Omental fat pad (tissue), 4 donors: ENCODE measurements at places on chromosomes 16 and 17. TPM values are rescaled to one million over a fixed set of nuclear protein-coding genes. Genes with fewer than 3 reads are reported as not detected.
A peak's percentile ranks its signal among the peaks of the same experiment; 100 is the strongest.

DNA sequence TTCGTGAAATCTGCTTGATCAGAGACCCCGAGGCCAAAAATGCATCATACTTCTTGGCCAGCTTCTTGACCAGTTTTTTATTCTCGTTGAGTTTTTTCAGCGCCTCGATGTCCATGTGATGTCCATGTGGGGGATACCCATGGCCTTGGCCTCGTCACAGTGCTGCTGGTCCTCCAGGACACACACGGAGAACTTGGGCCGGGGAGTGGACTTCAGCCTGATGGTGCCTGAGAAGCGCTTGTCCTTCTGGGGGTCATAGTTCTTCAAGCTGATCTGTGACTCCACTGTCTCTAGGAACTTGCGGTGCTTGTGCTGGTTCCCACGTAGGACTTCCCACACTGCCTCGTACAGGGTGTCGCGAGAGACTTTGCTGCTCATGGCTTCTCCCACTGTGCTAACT, 16.7 kb downstream of the COX4I1 start:
- no peak for DNase-seq

GRCh38 chr17:81898029-81898866, 3.8 kb upstream of the NPB start:
- DNase-seq: no peak

GRCh38 chr17:17440010-17440843, 36.6 kb upstream of the MED9 start:
- no peak for DNase-seq

ANKRD40CL gene
- total RNA-seq: not detected

DNA sequence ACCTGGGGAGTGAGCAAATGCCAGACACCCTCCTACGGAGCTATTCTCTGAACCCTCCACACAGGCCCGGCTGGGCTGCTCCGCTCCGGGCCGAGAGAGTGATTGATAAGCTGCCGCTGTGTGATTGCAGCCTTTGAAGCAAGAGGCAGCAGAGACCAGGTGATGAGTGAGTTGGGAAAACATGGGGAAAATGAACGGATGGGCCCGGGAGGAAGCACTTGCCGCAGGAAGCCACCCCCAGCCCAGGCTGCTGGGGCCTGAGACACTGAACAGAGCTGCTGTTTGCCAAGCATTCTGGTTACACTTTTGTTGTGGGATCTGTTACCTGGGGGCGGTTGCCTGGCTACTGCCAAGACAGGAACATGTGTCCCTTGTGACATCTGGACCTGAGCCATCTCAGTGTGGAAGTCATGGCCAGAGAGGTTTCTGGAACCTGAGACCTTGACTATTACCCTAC, 46.4 kb upstream of the KLHDC4 start:
- no peak for DNase-seq

DNA sequence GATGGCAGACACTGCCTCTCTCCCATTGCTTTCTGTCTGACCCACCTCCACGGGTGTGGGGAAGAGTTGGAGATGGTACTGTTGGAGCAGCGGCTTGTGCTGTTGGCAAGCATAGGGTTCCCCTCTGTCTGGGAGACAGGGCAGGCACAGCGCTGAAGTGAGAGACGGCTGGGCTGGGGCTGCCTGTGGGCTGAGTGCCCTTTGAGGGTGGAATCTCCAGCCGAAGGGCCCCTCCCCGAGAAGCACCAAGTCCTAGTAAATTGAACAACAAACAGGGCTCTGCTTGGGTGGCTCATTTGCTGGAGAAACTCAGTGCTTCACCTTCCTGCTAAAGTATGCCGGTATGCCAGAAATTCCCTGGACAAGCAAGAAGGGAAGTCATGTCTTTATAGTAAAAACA, 79.7 kb downstream of the KSR1 start:
- no peak for DNase-seq

DNA sequence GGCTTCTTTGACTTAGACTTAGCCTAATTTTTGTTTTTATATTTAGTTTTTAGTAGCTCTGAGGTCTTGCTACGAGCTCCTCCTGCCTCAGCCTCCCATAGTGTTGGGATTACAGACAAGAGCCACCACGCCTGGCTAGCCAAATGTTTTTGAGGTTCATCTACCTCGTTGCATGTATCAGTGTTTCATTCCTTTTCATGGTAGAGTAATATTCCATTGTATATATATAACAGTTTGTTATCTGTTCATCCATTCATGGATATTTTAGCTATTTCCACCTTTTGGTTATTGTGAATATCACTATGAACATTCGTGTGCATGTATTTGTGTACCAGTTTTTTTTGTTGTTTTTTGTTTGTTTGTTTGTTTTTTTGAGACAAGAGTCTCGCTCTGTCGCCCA, 12.2 kb downstream of the NOL11 start:
- no peak for DNase-seq

- DNase-seq: no peak
Measured at GRCh38 chr17:38317081-38317480, 20.1 kb downstream of the MRPL45 start.

- DNase-seq: no peak
Measured at GRCh38 chr17:49723423-49723822, 15.7 kb upstream of the SLC35B1 start.

DNA sequence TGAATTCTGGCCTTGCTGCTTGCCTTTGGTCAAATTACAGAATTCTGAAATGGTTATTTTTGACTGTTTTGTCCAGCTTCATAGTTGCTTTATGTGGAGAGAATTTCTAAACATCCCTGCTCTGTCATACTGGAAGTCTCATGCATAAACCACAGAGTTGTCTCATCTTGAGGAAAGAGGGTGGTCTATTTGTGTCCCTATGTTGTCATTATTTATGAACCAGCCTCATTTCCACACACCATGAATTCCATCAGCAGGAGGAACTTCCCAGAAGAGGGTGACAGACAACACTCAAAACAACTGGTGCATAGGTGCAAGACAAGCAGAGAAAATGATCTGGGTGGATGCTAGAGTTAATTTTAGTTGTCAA, 525.8 kb upstream of the GOT2 start:
- DNase-seq: no peak

GRCh38 chr16:78007121-78007520, 15.2 kb upstream of the CLEC3A start:
- no peak for DNase-seq

GLP2R gene
- total RNA-seq: 33.0 TPM

GCGR gene
- total RNA-seq: not detected

TSPOAP1 gene
- total RNA-seq: 7.2 TPM

DNA sequence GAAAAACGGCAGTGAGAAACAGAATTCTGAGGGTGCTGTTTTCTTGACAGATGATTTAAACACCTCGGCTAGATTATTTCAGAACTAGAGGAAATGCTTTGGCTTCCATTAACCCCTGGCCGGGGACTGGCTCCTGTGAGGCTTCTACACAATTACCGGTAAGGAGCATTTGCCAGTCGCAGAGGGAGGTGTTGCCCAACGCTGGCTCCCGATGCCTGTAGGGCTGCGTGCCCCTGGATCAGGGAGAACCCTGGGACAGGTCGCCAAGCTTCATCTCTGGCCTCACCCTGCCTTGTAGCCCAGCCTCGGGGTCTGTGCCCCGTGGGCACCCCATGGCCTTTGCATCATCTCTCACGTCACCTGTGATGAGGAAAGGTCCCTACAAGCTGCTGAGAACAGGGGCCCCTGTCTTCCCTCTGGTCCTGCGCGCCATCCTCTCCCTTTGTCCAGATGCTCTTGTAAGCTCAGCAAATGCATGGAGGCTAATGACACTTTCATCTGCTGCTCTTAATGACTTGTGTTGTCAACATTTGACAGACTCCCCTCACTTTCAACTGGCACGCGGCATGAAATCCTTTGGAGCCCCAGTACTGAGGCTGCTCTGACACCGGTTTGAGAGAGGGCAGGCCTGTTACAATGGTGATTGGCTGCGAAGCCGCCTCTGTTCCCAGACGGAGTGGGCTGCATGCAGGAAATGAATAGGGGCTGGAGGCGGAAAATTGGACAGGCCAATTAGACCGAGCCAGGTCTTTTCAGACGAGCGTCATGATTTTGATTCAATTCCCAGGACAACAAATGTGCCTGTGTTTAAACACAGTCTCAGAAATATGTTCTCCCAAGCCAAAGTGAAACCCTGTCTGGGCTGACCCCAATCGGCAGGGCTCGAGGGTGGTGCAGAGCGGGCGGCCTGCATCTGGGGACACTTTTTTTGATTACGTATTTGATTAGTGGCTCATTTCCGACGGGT, 85.5 kb upstream of the DOC2B start:
- DNase-seq: no peak

- no peak for DNase-seq
Measured at GRCh38 chr17:56624309-56624708, 30.8 kb downstream of the NOG start.

ABAT gene
- total RNA-seq: 7.3 TPM

DNA sequence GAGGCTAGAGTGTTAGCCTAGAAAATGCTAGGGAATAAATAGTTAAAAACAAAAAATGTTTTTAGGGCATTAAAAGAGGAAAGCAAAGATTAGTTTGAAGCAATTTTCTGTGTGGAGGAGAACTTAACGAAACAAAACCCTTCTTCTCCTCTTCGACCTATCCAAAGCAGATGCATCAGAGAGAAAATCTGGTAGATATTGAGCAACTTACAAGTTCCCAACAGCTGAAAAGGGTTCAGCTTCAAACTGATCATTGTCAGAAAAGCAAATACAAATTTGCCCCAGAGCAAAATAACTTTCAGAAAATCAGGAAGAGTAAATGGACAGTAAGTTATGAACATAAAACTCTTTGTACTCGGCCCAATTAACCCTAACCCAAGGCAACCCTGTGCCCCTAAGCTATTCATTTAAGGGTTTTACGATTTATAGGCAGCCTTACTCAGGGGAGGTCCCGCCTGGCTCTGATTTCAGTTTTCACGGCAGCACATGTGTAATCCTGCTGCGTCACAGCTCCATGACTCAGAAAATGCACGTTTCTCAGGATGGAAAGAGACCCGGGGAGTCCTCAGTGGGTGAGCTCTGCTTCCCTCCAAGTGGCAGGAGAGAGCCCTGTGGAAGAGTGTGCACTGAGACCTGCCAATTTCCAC, 405.7 kb upstream of the SALL1 start:
- DNase-seq: no peak

GRCh38 chr17:29565643-29566472, 979 bp downstream of the ABHD15 start:
- DNase-seq: peak; percentile 23

CLEC3A gene
- total RNA-seq: not detected

GRCh38 chr17:72545766-72546165, 424.9 kb downstream of the SOX9 start:
- no peak for DNase-seq

DNA sequence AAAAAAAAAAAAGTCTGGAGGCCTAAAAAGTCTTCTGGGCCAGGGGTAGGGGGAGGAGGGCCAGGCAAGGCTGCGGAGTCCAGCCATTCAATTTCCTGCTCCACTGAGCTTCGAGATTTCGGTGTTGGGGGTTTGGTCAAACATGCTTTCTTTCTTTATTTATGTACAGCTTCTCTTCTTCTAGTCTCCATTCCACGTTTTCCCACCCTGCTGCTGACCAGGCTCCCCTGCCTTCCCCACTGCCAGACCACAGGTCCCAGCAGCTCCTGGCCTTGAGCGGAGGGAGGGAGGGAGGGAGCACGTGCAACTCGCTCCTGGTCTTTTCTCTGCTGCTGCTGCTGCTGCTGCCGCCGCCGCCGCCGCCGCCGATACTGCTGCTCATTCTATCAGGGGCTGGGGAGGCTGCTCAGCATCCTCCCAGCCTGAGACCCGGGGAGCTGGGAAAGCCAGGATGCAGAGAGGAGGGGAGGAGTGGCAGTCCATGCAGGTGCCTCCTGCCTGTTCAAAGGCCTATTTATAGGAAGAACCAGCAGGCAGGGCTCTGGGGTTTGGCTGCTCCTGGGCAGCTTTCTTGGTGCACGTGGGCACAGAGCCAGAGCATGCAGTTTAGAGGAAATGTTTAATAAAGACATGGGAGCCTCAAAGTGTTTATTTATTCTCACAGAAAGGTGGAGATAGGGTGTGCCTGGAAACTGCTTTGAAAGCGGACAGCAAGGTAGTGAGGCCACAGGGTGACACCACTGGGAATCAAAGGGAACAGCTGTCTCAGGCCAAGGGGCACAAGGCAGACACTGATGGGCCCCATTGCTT, 23.4 kb upstream of the ZFHX3 start:
- no peak for DNase-seq

ZNF207 gene
- total RNA-seq: 193 TPM

GRCh38 chr16:3075523-3075915, 10.1 kb downstream of the IL32 start:
- DNase-seq: no peak

PMFBP1 gene
- 0.13 TPM for total RNA-seq

DNA sequence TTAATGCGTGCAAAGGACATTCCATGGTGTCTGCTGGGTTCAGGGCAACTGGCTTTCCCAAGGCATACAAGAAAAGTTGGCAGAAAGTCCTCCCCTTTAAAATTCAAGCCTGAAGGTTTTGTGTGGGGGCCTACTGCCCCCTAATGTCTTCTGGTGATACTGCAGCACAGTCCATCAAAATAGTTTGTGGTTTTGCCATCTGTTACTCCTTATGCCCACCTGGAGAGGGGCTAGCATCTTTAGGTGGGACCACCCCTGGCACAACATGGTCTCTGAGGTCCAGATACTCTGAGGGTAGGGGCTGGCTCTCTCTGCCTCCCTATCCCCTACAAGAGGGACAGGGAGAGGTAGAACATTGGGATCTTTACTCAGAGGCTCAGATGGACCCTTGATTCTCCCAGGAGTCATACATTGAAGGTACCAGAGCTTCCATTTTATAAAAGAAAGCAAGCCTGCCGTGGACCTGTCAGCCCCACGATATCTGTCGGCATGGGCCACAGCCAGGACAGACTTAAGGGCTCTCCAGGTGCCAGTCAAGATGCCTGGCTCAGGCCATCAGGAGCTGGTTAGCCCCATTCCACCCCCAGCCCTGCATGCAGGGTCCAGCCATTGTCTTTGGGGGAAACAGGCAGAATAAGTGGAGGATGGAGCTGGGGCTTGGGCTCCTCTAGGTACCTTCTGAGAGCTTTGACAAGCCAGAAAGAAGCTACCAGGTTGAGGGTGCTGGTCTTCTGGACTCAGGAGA, 6.3 kb downstream of the ESRP2 start:
- DNase-seq: no peak

ZFPM1 gene
- total RNA-seq: 1.9 TPM

GRCh38 chr16:74718140-74718539, 17.5 kb upstream of the MLKL start:
- no peak for DNase-seq

- DNase-seq: no peak
Measured at GRCh38 chr16:30603945-30604315, 6.3 kb downstream of the ZNF689 start.
